ENCODE measurements at places on chromosomes 3 and 15.

GRCh38 chr3:87805670-87806069 is 253.1 kb downstream of the CGGBP1 start:
- DNase-seq = no peak

- DNase-seq = peak; percentile 24
Observed at GRCh38 chr15:88769161-88769971, 33.9 kb upstream of the ACAN start.

- no peak for DNase-seq
Observed at GRCh38 chr3:156519758-156520162, 35.2 kb downstream of the SSR3 start.

- no peak for DNase-seq
Observed at GRCh38 chr3:45687828-45688193, 1.4 kb upstream of the SACM1L start.

DNA sequence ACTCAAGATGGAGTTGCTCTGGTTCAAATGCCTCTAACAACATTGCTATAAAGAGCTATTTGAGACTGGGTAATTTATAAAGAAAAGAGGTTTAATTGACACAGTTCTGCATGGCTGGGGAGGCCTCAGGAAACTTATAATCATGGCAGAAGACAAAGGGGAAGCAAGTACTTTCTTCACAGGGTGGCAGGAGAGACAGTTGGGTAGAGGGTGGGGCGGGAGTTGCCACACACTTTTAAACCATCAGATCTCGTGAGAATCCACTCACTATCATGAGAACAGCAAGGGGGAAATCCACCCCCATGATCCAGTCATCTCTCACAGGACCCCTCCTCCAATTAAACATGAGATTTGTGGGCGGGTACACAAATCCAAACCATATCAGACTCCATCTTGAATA is 30.7 kb downstream of the MAP2K5 start:
- DNase-seq = no peak

- DNase-seq = no peak
Observed at GRCh38 chr3:66498687-66499621, 1.9 kb downstream of the LRIG1 start.

- DNase-seq = no peak
Observed at GRCh38 chr15:89835176-89835564, 20.5 kb upstream of the ANPEP start.

DNA sequence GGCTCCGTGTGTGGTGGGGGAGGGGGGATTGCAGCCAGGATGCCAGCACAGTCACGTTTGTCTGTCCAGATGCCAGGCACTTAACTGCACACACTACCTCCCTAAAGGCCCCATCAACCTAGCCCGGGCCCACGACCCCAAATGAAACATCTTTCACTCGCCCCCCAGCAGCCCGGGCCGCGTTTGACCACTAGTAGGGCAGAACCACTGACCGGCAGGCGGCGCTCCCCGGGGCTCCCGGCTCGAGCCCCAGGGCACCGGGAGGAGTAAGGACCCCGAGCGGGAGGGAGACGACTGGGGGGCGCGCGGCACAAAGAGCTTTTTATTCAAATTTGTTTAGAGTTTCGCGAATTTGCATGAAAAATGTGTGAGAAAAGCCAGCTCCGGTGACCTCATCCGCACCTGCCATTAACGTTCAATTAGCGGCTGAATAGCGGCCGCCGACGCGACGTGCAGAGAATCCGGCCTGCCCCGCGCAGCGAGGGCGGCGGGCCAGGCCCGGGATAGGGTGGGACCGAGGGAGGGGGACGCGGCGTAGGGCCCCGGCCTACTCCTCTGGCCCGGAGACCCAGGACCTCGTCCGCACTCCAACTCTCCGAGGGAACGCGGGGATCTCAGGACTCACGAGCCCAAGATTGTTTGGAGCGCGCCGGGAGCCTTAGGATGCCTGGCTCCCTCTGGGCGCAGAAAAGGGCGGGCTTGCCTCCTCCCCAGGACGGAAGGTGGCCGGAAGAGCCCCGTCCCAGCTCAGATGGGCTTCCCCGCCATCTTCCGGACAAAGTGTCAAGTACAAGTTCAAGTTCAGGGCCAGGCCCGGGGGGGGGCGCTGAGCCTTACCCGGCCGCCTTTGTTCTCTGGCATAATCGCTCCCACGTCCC is 64.9 kb upstream of the POLG start:
- DNase-seq = no peak
